Activated CD4-positive, CD25-positive, alpha-beta regulatory T cell treated with anti-CD3 and anti-CD28 coated beads, Interleukin-2, amount 50 U/mL, for 72 hours (primary cell): ENCODE measurements at places on chromosomes 2 and 18.

DNA sequence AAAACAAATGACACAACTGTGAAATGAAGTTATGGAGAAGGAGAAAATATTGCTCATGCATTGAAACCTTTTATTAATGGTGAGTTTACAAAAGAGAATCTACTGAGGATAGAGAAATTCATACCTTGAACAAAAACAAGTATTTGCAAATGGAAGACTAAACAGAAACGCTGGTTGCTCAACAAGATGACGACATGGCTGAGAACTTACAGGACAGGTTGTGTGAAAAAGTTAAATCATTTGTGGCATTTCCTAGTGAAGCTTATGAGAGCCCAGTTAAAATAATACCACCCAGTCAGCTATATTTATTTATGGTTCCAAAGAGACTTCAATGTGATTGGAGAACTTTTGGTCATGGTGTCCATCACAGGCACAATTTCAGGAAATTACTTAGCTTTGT lies 148.6 kb upstream of the PKDCC start:
- no peak for DNase-seq

- no peak for DNase-seq
Measured at GRCh38 chr2:16165518-16166326, 225.4 kb downstream of the MYCN start.

- no peak for DNase-seq
Measured at GRCh38 chr2:101821059-101821805, 123.7 kb downstream of the MAP4K4 start.

GRCh38 chr2:16194096-16194390 lies 253.7 kb downstream of the MYCN start:
- no peak for DNase-seq

DNA sequence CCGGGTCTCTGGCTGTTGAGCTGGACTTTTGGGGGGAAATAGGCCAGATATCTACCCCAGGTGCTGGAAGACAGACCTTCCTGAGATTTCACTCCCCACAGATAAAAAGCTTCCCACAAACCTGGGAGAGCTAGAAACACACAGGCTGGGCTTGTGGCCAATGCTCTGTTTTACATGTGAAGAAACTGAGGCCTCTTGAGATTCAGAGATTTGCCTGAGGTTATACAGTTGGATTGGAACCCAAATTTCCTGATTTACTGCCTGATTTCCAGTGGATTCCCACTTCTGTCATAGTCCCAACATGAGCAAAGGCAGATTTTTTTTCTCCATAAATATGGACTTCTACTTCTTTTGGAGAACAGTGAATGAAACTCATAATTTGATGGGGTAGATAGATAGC lies 360.2 kb downstream of the SETBP1 start:
- DNase-seq, result no peak

DNA sequence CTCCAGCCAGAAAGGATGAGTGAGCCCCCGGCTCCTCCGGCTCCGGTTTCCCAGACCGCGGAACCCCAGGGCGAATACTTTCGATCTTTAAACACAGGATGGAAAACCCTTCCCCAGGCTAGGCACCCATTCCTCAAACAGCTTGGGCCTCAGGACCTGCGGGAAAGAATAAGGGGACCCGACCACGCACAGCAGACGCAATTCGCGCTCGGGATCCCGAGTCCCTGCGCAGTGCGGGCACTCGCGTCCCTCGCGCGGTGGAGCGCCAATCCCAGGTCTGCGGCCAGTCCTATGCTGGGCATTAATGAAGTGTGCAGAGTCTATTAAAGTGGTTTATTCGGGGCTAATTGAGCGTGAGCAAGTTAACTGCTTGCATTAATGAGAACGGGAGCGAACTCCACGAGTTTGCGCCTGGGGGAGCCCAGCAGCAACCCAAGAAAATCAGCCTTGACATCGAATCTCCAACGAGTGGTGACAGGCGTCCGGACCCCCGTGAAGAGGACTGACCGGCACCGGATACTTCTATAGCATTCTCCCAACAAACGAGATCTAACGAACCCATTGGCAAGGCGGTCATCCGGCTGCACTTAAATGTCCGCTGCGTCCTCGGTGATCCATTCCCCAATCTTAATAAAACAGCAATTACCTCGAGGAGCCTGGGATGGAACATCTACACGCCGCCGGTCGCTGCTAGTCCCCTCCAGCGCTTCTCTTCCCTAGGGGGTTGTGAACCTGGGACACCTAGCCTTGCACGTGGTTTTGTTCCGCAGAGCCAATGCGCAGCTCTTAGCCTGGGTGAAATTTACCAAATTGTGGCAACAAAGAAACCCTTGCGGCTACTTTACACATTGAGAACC lies 1.6 kb downstream of the OSR1 start:
- DNase-seq, result no peak

GRCh38 chr2:219404291-219404910 lies 13.8 kb upstream of the DES start:
- DNase-seq, result no peak

DNA sequence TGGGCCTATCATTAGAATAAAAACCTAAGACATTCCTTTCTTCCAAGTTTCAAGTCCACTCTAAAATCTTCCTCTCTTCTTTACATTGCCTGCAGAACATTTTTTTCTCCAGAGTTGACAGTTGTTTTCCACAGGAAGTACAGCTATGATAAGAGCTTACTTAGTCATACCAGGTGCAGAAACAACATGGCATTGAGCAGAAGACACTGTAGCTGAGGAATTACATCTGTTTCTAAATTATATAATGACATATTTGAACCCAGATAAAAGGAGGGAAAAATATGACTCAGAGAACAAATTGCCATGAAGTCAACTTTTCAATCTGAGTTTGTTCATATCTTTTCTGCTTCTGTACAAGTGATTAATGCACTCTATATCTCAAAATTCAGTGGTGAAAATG lies 30.2 kb downstream of the CMPK2 start:
- DNase-seq, result no peak

DNA sequence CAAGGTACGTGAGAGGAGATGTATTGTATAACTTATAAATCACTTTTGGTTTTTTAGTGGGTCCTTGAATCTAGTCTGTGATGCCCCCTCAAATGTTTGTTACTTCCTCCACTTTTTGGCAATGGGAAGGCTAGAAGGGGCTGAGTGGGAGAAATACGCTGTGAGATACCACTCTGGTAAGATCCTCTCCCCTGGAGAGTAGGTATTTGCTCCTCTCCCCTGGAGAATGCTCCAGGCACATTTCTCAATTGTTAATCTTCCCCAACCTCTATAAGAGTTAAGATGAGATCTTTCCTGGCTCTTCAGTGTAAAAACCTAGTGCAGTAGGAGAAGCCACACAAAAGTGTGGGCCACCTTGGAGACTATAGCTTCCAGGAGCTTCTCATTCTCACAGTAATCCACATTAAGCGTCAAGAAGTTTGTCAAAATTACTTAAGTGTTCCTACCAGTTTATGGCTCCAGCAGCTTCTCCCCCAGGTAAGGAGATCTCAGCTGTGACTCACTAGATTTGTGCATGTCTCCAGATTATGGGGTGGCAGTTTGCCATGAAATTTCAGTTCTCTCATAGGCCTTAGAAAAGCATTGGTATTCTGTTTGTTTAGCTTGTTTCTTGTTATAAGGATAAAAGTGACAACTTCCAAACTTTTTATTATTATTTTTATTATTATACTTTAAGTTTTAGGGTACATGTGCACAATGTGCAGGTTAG lies 182.6 kb downstream of the FSIP2 start:
- DNase-seq, result no peak

DNA sequence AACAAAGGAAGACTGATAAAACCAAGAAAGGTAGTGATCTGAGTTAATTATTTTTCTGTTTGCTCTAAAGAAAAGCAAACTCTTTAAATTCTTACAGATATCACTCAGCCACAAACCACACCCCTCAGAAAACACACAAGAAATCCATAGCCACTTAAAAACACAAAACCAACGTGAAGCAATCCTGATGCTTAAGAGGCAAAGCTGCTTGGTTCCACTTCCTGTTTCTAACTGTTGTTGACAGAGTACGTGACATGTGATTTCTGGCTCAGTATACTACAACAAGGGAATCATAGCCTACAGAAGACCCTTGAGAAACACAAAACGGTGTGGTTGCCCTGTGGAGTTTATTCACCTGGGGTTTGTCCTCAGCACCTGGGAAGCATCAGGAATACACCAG lies 240.9 kb upstream of the APCDD1 start:
- DNase-seq, result no peak

DNA sequence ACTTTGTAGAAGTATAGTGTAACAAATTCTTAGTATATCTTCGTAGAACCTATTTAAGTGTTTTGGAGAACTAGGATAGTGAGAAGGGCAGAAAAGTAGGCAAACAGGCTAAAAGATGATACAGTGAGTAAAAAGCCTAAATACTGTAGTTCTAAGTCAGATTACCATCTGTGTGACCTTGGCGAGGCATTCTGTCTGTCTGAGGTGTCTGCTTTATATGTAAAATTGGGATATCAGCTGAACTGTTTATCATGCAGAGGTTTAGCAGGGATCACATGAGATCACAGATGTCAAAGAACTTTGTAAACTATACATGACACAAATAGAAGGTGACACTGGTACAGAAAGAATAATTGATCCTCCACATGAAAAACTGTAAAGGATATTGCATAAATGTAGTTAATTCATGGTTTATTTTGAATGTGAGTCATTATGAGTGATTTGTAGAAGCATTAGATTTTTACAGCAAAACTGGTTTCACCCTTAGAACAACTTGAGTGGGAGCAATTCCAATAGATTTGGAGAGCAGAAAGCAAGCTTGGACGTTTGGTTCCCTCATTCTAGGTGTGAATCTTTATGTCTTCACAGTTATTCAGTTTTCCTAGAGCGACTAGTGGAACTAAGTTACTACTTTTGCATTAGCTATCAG lies 41.9 kb downstream of the TAF1B start:
- DNase-seq, result no peak

DNA sequence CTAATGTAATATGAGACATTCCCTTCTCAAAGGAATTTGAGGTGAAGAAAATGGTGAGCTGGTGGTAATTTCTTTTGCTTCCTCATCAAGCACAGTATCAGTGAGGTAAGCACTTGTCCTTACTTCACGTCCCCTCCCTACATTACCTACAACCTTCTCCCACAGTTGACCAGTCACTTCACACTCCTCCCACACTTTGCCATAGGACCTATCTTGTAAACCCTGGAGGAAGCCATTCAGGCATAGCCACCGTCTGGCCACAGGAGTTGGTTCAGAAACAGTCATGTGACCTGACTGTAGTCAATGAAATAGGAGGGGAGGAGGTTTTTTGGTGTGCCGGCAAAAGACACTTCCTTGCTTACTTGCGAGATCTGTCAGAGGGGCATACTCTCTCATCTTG lies 12.1 kb downstream of the ACOXL start:
- no peak for DNase-seq

- DNase-seq, result no peak
Measured at GRCh38 chr2:187408926-187409325, 39.1 kb downstream of the CALCRL start.

- no peak for DNase-seq
Measured at GRCh38 chr18:25244170-25244569, 107.8 kb downstream of the ZNF521 start.

DNA sequence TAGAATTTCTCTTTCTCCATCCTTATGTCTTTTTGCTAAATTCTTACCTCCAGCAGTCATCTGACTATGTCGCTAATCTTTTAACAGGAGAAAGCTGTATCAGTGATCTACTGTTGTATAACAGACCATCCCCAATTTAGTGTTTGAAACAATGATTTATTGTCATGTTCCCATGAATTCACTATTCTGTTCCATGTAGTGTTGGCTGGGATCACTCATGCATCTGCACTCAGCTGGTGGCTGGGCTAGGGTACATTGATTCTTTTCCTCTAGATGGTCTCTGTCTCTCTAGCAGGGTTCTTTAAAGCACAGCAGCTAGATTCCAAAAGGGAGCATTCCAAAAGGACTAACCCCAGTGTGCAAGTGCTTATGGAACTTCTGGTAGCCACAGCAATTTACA lies 184.2 kb upstream of the FANCL start:
- DNase-seq, result no peak
